ENCODE measurements at places on chromosomes 4 and X.

DNA sequence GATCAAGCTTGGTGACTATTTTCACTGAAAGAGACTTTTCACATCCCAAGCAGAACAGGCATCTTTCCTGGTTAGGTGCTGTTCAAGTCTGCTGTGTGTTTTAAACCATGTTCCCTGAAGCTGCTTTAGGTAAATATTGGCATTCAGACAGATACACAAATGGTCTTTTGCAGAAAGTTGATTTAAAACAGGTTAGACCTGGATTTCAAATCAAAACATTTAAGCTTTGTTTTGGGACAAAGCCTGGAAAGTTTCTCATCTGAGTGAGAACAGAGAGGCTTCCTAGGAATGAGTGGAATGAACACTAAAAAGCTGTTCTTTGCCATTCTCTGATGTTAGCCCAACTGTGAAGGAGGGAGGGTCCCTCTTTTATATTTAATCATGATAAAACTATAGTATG, 10.1 kb downstream of the ANXA3 start:
- peak; percentile 48 for DNase-seq

DNA sequence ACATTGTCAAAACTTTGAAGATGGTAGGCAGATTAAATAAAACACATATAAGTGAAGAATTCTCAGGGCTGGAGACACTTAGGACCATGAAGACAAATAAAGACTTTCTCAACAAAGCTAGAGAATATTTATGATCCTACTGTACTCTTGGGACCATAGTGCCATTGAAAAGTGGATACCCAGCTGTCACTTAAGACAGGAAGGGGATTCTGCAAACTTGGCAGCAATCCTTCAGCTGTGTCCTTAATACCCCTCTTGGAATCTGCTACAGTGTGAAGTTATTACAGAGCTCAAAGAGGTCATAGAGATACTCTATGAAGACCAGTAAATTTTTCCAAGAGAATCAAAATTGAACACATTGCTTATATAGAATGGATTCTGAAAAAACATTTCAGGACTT, 24.3 kb downstream of the PDE5A start:
- DNase-seq = no peak

GRCh38 chr4:153634738-153635353, 49.2 kb upstream of the TLR2 start:
- DNase-seq = peak; percentile 63

GRCh38 chr4:186942758-186943377, 219.2 kb upstream of the FAT1 start:
- DNase-seq = peak; percentile 81

GRCh38 chrX:125439194-125439849, 119.7 kb downstream of the TEX13C start:
- DNase-seq = no peak

GRCh38 chrX:130119312-130119898, 9.1 kb upstream of the ELF4 start:
- DNase-seq = no peak

DNA sequence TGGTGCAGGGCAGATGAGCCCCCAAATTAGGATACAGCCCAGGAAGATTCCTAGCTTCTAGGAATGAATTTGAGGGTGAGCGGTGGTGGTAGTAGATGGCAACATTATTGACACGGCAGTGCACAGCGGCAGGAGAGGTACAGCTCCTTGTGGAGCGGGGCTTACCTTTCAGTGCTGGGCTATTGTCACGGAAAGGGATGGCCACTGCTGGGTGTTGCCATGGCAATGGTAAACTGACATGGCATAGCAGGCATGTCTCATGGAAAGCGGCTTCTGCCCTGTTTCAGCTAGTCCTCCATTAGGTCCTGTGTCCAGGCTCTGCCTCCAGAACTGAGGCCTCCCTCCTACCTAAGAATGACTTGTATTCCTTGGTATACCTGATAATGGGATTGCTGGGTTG, 81.8 kb upstream of the WDR1 start:
- no peak for DNase-seq

GRCh38 chrX:48890934-48891401, 6.6 kb downstream of the TIMM17B start:
- DNase-seq = no peak

GRCh38 chr4:3676196-3676595, 90.0 kb upstream of the ADRA2C start:
- no peak for DNase-seq

- DNase-seq = no peak
Observed at GRCh38 chr4:16804581-16804980, 93.9 kb downstream of the LDB2 start.

- no peak for DNase-seq
Observed at GRCh38 chr4:182042945-182043344, 200.3 kb upstream of the TENM3 start.

- no peak for DNase-seq
Observed at GRCh38 chr4:7540206-7540605, 105.5 kb upstream of the PSAPL1 start.

- no peak for DNase-seq
Observed at GRCh38 chrX:110806145-110806544, 10.5 kb upstream of the CHRDL1 start.

DNA sequence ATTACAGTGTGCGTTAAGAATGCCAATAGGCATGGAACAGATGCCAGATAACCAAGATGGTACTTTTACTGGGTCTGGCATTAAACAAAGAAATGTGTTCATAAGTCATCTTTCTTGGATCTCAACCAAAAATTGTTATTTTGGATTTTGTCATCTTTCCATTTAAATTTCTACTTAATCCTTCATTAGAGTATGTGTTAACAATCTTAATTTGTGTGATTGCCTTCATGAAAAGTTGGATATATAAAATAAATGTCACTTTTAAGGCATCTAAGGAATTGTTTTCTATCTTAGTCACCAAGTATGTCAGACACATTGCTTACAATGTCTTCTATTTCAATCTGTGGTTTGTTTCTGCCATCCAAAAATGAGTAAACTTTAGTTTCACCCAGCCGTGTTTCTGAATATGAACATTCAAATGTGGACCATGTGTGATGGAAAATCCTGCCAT, 87.5 kb downstream of the PALLD start:
- peak; percentile 68 for DNase-seq

- DNase-seq = no peak
Observed at GRCh38 chrX:6568031-6568430, 33.1 kb upstream of the VCX3A start.

DNA sequence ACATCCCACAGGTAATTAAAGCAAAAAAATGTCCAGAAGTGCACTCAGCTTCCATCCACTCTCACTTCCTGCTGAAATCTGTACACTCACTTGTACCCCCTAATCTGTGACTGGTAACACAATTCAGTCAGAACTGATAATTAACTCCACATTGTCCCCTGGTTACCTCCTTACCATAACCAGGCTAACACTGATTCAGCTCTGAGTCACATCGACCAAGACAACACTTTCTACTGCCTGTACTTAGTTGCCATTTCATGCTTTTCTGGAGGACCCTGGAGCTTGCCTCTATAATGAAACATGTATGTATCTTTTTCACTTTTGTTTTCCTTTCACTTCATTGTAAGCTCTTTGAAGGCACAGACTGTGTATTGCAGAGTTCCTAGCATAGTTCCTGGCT, 130.9 kb upstream of the GABRG1 start:
- DNase-seq = peak; percentile 11

DNA sequence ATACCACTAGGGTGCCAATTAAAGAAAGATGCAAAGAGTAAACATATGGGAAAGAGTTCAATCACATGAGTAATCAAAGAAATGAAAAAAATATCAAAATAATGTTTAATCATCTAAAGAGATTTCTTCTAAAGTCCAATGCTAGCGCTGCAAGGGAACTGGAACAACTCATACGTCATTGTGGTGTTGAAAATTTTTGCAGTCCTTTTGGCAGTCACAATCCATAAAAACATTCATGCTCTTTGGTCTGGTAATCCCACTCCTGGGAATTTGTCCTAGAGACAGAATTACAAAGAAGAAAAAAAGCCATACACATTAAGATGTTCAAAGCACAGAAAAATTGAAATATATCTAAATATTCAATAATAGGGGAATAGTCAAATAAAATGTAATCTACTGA, 4.6 kb downstream of the P2RY4 start:
- no peak for DNase-seq

GRCh38 chrX:135454816-135455215, 33.1 kb downstream of the SMIM10L2A start:
- no peak for DNase-seq
